ENCODE measurements at places on chromosomes 3 and 15.

GRCh38 chr3:188262913-188263683 is 109.1 kb downstream of the LPP start:
- DNase-seq: no peak

- no peak for DNase-seq
Observed at GRCh38 chr3:50132421-50133282, 22.5 kb upstream of the SEMA3F start.

- DNase-seq: no peak
Observed at GRCh38 chr3:182201456-182202168, 489.9 kb downstream of the SOX2 start.

DNA sequence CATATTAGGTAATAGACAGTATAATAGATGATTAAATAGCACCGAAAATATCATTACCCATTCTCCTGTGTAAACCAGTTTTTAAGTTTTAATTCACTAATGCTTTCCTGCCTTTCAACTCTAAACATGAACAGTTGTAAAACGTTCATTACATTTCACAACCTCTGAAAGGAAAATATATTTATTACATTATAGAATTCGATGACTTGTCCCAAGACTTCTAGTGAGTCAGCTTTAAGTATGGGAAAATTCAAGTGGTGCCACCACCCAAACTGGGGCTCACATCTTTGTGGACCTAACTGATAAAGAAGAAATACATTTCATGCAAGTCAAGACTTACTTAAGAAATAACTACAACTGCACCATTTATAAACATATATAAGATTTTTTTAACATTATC is 2.0 kb downstream of the TRIM59 start:
- DNase-seq: no peak

DNA sequence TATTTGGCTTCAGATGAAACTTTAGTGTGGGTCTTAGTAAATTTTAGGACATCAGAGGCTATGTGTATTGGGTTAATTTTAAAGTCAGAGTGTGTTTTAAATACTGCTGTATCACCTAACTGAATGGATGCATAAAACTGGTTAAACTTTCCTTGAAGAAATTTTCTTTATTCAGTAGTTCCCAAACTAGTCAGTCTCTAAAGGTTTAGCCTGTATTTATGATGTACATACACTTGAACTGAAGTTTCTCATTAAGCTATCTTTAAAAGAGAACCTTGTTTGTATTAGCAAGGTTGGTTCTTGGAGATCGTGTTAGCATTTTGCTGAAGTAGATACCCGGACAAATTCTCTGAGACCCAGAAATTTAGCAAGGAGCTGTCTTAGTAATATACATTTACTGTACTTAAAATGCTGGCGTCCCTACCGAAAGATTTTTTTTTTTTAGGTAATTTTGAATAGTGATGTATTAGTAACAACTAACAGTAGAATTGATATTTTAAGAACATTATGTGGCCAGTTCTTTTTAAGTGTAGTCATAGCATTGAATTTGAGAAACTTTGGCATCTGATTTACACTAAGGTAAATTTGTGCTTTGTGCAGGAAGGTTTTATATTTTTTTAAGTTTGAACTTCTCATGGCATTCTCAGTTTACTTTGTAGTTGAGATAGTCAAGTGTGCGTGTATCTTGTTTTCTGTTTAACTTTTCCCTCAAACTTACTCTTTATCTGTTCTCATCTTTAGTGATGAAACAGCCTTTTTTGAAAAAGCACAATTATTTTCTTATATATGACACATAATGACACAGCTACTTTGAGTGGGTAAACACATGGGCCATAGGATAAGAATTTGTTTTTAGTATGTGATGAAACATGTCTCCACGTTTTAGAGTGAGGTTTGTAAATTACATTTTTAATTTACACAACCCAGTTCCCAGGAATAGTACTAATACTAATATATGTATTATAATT is 2.9 kb downstream of the DIPK2A start:
- DNase-seq: no peak

GRCh38 chr3:136197159-136197793 is 1.1 kb upstream of the MSL2 start:
- DNase-seq: peak; percentile 31

GRCh38 chr15:82539691-82540054 is 584 bp downstream of the RPS17 start:
- no peak for DNase-seq

DNA sequence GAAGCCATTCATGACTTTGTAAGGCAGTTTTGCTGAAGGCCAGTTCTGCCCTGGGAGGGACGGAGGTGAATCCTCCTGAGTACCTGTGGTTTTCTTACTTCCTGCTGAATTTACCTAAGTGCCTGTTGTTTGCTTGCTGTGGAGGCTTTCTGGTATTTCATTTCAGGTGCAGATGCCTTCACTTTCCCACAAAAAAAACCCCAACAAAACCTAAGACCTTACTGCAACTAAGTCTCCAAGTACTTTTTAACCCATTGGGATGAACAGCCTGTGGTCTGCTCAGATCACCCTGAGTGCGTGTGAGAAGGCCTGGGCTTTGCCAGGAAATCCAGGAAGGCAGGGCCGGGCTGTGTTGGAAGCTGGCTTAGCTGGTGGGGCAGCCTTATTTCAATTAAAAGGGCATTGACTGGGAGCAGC is 65.3 kb downstream of the IGF1R start:
- DNase-seq: no peak

- peak; percentile 3 for DNase-seq
Observed at GRCh38 chr3:115169808-115170207, 22.7 kb upstream of the ZBTB20 start.

DNA sequence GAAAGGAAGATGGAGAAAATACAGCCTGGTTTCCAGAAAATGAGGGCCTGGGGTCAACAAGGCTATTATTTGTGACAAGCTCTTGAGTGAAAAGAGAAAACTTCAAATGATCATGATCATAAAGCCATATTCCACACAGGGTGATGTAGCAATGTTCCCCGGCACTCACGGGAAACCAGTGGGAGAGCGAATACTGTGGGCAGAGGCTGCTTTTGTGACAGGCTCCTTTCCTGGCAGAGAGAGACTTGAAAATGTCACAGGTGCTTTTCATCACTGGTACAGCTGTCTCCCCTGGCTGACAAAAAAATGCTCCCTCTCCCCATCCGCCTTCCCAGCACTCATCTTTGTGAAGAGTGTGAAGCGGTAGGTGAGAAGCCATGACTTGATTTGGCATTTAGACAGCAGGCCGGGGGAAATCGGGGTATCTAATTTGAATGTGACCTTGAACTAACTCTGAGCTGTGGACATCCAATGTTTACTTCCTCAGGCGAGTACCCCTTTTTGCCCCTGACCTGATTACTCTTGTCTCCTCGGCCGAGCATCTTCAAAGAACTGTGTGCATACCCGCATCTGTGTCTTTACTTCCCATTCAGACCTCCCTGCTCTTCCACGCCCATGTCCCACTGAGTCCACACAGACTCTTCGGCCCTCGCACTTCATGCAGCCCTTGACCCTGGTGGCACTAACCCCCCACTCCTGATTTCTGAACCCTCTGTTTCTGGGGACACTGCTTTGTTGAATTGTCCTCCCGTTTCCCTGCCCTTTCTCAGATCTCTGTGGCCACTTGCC is 23.2 kb downstream of the CA12 start:
- DNase-seq: no peak

GRCh38 chr3:9398700-9399336 is 1.4 kb downstream of the SETD5 start:
- DNase-seq: no peak

GRCh38 chr3:15711281-15711680 is 86.5 kb downstream of the ANKRD28 start:
- DNase-seq: no peak

- no peak for DNase-seq
Observed at GRCh38 chr15:39878406-39878785, 41.7 kb downstream of the GPR176 start.

DNA sequence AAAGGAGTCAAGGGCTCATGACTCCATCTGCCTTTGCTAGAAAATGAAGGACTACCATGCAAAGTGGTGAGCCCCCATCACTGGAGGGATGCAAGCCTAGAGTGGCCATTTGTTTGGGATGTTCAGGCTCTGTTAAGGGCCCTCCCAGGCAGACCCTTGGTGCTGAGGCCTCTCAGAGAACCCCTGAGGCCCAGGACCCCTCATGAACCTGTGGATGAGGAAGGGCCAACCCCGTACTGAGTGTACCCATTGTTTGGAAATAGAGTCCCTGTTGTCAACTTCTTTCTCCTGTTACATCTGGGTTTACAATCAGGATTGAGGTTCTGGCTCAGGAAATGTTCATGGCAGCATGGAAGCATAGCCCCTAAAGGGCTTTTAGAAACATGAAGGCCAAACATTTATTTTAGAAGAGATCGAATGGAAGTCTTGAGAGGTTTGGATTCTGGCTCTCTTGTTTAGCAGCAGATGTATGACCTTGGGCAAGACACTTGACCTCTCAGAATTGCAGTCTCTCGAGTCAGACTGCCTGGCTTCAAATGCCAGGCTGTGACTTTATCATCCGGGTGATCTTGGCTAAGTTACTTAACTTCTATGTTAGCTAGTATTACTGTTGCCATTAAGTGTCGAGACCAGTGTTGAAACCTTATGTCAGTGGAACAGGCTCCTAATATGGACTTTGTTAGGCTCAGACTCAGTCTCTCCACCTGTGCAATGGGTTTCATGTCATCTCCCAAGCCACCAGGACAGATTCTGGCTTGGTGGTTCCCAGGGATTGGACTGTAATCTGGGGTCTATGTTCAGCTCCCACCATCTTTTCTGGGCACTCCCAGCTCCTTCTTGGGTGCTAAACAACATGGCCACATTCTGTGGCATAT is 12.4 kb downstream of the ITGA11 start:
- no peak for DNase-seq

- DNase-seq: no peak
Observed at GRCh38 chr15:93645594-93645993, 556.6 kb upstream of the RGMA start.
